ENCODE measurements at places on chromosomes 7 and 10.
A peak's percentile ranks its signal among the peaks of the same experiment; 100 is the strongest.

GRCh38 chr10:68697106-68697505, 23.9 kb upstream of the CCAR1 start:
- DNase-seq: no peak

DNA sequence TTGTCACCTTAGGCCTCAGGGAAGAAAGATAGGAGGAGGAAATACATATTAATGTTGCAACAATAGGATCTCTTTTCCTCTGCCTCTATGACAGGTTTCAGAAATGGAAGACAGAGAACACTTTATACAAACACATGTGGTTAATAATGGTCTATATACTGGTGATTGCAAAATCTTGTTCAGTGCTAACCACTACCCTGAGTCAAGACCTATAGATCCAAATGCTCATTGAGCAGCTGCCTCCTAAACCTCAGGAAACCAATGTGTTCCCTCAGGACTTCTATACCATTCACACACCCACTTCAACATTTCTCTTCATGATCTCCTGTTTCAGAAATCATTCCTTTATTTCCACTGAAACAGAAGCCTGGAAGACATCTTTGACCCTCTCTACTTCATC, 32.5 kb upstream of the VWDE start:
- no peak for DNase-seq

DNA sequence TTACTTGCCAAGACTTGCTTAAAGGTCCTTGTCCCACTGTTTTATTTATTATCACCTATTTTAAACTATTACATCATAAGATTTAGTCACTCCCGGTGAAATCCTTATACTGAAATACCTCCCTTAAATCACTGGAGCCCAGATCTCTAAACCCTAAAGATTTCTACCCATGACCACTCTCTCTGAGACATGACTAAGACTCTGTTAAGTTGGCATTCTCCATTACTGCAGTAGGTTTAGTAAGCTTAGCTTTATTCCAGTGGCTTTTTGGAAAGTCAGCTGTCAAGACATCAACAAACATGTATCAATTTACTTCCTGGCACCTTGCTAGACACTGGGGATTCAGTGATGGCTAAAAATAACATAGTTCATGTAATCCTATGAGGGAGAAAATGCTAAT, 874.2 kb downstream of the KCNMA1 start:
- peak; percentile 11 for DNase-seq

- no peak for DNase-seq
Observed at GRCh38 chr7:2080060-2080387, 152.7 kb downstream of the MAD1L1 start.

DNA sequence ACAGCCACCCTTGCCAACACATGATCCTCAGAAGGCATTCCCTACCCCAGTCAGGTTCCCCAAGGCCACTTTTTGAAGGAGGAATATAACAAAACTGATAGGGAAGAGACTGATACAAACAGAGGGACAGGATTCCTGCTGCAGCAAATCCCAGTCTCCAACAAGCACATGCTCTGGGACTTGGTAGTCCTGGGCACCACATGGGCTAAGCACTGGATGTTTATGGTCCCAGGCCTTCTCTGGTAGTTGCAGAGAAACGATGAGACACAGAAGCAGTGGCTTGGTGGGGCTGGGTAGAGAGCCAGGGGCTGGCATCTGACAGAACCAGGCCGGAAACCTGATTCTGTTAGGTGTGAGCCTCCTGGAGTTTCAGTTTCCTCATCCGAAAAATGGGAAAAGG, 3.2 kb downstream of the VSTM4 start:
- DNase-seq: no peak
